Spleen (tissue), 13 donors: ENCODE measurements at places on chromosomes 7 and 10. TPM values are rescaled to one million over a fixed set of nuclear protein-coding genes. Genes with fewer than 3 reads are reported as not detected.

IDI2 gene
- total RNA-seq = not detected

VSTM4 gene
- total RNA-seq = 6.8 TPM

MYL7 gene
- total RNA-seq = not detected

NPC1L1 gene
- total RNA-seq = not detected

NACAD gene
- 1.2 TPM for total RNA-seq

CYP2W1 gene
- 0.13 TPM for total RNA-seq

GNGT1 gene
- total RNA-seq = not detected

RSPH10B2 gene
- 2.0 TPM for total RNA-seq
